DMS153 (cell line): ENCODE measurements at places on chromosomes 6 and 20.

GRCh38 chr6:31729515-31729978 lies 448 bp upstream of the DDAH2 start:
- DNase-seq: peak; percentile 86

GRCh38 chr6:4598384-4598995 lies 177.7 kb upstream of the CDYL start:
- DNase-seq: no peak

- no peak for DNase-seq
Observed at GRCh38 chr20:9578594-9578993, 64.2 kb downstream of the LAMP5 start.

- no peak for DNase-seq
Observed at GRCh38 chr20:57408131-57408530, 16.9 kb downstream of the RBM38 start.

- DNase-seq: no peak
Observed at GRCh38 chr20:57170343-57170742, 96.1 kb downstream of the BMP7 start.

- DNase-seq: no peak
Observed at GRCh38 chr6:26124781-26125685, 37.8 kb downstream of the HFE start.

DNA sequence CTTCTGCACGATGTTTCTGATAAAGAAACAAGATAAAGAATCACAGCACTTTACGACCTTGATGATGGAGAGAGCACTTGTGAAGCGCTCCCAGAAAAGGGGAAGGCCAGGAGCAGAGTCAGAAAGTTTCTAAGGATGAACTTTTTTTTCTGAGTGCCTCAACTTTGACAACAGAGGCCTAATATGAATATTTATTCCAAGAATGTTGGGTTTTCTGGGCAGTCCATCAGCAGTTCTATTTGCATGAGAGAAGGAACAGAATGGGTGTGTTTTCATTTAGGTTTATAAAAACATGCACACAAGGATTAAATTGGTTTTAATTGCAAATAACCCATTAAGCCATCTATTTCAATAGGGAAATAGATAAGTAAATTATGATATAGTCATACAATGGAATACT lies 204.9 kb downstream of the SIM1 start:
- no peak for DNase-seq

- no peak for DNase-seq
Observed at GRCh38 chr6:71588490-71588889, 297.9 kb upstream of the RIMS1 start.

DNA sequence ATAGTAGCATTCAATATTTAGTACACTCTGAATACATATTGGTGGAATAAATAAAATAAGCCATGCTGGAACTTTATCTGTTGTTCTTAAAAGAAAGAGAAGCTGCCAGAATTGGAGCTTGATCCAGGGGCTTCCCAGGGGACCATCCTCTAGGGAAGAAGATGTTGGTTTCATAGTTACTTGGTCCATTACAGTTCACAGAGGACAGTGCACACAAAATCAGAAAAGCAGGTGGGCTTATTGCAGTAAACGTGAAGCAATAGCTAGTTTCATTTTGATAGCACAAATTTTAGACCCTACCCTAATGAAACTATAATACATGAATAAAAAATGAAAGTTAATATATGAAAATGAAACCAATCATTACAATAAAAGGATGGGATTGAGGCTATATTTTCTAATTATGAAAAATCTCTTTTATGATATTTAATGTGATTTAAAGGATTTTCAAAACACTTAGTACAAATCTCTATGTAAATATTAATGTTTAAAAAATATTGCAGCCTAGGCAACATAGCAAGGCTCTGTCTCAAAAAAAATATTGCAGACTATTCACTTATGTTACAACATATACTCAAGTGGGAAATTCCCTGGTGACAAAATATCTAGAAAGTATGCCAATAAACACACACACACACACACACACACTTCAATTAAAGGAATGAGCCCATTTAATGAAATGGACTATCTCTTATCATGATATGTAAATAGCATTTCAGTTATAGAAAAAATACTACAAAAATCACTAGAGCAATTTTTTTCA lies 227.0 kb upstream of the MARCKS start:
- DNase-seq: no peak

- DNase-seq: no peak
Observed at GRCh38 chr6:2213086-2213485, 32.3 kb downstream of the GMDS start.

- DNase-seq: no peak
Observed at GRCh38 chr6:117266257-117267053, 1.1 kb downstream of the VGLL2 start.

DNA sequence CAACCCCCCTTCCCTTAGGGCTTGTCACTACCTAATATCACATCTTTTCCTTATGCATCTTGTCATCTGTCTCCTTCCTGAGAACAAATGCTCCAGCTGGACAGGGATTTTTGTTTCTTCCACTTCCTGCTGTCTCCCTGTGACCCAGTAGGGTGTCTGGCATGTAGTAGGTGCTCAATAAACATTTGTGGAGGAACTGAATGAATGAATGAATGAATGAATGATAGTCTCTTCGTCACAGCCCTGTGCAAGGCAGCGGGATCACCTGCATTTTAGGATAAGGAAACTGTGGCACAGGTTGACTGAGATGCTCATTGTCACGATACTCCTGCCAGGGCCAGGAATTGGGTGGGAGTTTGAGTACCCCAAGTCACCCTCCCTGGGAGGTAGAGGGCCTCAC lies 14.2 kb downstream of the LEMD2 start:
- no peak for DNase-seq

GRCh38 chr6:54419885-54420284 lies 111.6 kb downstream of the TINAG start:
- no peak for DNase-seq

DNA sequence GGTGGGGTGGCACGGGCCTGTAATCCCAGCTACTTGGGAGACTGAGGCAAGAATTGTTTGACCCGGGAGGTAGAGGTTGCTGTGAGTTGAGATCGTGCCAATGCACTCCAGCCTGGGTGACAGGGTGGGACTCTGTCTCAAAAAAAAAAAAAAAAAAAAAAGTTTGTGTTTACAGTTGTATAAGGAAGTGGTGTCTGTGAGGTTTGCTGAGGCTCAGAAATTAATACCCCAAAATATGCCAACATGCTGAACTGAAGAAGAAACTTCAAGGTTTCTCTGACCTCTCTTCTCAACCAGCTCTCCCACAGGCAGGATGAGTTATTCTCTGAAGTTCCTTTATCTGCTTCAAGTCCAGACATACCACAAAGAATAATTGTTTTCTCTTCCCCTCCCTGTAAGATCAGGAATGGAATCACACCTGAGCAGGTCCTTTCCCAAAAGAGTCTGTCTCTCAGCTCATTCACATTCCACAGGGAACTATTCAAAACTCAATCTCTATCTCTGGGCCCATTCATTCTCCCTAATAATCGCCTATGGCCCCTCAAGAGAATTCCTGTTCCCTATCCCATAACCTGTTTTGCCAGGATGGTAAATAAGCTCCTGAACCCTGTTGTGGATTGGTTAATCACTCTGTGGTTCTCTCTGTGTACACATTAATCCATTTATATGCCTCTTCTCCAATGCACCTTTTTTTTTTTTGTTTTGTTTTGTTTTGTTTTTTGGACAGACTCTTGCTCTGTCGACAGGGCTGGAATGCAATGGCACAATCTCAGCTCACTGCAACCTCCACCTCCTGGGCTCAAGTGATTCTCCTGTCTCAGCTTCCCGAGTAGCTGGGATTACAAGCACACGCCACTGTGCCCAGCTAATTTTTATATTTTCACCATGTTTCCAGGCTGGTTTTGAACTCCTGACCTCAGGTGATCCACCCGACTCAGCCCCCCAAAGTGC lies 17.4 kb upstream of the KIFC1 start:
- DNase-seq: no peak

GRCh38 chr6:40343877-40344565 lies 243.1 kb downstream of the LRFN2 start:
- DNase-seq: no peak

DNA sequence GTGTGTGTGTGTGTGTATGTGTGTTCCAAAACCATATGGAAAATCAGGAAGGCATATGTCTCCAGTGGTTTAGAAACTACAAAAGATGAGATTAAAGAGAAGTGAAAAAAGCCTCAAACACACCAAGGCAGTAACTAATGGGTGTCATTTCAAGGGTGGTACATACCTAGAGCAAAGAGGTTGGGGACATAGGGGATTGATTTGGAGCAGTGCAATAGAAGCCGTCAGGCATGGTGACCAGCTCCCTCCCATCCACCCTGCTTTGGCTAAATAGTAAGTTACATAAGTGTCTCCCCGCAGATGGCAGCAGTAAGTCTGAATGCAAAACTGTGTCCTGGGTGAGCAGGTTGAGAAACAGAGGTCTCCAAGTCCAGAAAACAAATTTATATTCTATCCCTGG lies 10.4 kb upstream of the ELMO2 start:
- DNase-seq: no peak

GRCh38 chr6:88380083-88380482 lies 213.9 kb upstream of the CNR1 start:
- DNase-seq: no peak

GRCh38 chr20:4064144-4064909 lies 49.0 kb upstream of the RNF24 start:
- DNase-seq: peak; percentile 66

- DNase-seq: no peak
Observed at GRCh38 chr6:163457637-163458561, 43.4 kb downstream of the QKI start.

DNA sequence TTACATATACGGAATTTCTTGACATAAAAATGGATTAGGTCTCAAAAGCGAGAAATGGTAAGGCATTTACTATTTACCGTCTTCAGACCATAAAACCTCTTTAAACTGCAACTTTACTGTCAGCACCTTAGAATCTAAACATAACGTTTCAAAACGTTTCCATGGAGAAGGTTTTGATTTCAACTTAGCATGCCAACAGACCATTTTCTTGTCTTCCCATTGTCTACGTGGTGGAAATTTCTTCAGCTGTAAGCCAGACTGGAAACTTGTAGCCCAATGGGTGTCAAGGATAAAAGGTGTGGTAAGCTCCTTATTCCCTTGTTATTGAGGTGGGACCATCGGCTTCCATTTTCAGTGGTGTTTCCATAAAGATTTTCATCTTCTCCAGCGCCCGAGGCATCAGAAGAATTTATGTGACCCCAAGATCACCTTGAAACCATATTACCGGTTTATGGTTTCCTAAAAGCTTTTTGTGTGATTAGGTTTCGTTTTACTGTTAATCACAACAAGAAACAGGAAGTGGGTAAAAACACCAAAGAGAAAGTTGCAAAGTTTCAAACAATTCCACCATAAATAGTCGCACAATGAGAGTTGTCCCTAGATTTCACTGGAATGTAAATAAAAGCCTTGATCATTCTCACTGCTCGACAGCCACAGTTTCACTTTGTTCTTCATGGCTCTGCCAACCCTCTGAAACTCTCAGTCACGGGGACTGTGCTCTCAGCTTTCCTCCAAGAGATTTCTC lies 63.0 kb upstream of the CD2AP start:
- no peak for DNase-seq

DNA sequence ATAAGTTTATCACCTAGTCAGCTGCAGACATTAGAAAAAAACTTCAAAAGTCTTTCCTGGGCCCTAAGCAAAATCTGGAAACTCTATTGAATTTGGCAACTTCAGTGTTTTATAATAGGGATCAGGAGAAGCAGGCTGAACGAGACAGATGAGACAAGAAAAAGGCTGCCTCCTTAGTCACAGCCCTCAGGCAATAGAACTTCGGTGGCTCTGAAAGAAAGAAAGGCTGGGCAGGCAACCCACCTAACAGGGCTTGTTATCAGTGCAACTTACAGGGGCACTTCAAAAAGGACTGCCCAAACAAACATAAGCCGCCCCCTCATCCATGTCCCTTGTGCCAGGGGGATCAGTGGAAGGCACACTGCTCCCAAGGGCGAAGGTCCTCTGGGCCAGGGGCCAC lies 657.9 kb upstream of the HS3ST5 start:
- DNase-seq: no peak

DNA sequence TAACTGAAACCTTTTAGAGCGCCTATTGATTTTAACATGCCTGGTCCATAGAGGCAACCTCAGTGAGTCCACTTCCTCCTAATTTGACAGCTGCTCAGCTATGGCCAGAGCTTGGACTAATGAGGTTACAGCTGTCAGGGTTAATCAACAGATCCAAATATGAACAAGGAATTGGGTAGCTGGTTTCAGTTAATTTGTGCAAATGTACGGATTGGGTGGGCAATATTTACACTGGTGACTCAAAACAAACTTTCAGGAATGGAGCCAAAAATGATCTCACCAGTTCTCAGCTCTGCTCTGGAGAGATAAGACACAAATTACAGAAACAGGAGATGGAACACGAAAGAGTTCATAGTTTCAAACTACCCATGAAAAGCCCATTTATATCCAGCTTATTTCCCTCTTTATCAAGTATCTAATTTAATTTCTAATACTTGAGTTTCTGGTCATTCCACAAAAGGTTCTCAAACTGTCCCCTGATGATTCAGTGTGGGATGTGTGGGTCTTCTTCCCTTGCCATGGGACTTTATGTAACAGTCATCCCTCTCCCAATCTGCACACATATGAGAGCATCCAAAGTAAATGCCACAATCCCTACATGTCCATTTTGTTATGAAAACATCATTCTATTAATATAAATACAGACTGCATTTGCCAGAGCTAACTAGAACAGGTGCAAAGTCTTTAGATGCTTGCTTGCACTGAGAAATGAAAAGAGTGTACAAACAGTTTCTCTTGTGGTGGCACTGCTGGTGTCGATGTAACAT lies 149.9 kb downstream of the RPS12 start:
- DNase-seq: peak; percentile 57

- DNase-seq: no peak
Observed at GRCh38 chr6:117384659-117385058, 41.1 kb downstream of the ROS1 start.

- DNase-seq: no peak
Observed at GRCh38 chr20:37853823-37854375, 49.0 kb upstream of the VSTM2L start.
